Gastrocnemius medialis (tissue), 4 donors: ENCODE measurements at places on chromosomes 13 and 19. TPM values are rescaled to one million over a fixed set of nuclear protein-coding genes. Genes with fewer than 3 reads are reported as not detected.

- DNase-seq, result no peak
- no peaks in the 10 kb centered on the region for H3K27me3 ChIP-seq
- H3K27ac ChIP-seq, result peak overlapping the region; percentile 93
- H3K4me3 ChIP-seq, result peak overlapping the region; percentile 78
Observed at GRCh38 chr19:5686326-5686646, 3.8 kb upstream of the RPL36 start.

- H3K4me1 ChIP-seq, result peaks cover 5% of the 10 kb centered on the region
- peaks cover 3% of the 10 kb centered on the region for H3K27me3 ChIP-seq
- H3K36me3 ChIP-seq, result no peaks in the 10 kb centered on the region
- no peak overlapping the region for H3K27ac ChIP-seq
- H3K4me3 ChIP-seq, result no peak overlapping the region
Observed at GRCh38 chr19:43438291-43439031, 23.8 kb downstream of the TEX101 start.

DNA sequence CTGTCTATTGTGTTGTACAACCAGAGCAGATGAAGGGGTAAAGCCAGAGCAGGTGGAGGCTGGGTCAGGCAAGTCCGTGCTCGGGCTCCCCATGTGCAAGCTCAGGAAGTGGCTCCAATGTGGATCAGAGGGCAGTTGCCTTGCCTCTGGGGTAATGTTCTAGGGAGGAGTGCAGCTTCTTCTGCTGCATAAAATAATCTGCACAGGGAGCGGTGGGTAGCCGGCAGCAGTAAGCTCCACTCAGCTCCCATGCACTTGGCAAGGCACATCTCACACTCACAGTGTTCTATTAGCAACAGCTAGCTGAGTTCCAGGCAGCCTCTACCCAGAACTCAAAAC is 565.3 kb upstream of the SLITRK1 start:
- no peak overlapping the region for H3K27ac ChIP-seq
- H3K27me3 ChIP-seq, result no peaks in the 10 kb centered on the region
- H3K4me1 ChIP-seq, result no peaks in the 10 kb centered on the region
- no peaks in the 10 kb centered on the region for H3K36me3 ChIP-seq
- no peak for DNase-seq
- no peak overlapping the region for H3K4me3 ChIP-seq

DNA sequence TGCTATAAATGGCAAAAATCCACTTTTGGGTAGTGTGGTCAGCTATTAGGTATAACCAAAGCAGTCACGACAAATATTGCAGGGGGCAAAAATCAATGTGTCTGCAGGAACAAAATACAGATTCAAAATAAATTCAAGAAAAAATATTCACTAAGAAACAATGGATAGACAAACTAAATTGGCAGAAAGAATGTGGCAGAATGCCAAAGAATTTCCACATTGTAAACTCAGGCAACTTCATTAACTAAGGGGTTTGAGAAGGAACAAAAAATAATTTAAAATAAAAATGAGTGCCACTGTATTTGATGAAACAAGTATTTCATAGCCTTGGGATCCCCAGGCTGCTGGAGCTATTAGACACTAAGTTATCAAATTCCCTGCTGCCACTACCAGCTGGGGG is 193.1 kb downstream of the VWA8 start:
- no peaks in the 10 kb centered on the region for H3K4me1 ChIP-seq
- H3K36me3 ChIP-seq, result no peaks in the 10 kb centered on the region
- no peak overlapping the region for H3K27ac ChIP-seq
- H3K4me3 ChIP-seq, result no peak overlapping the region
- no peak for DNase-seq

GRCh38 chr19:45049073-45049736 is 10.4 kb downstream of the CLASRP start:
- H3K36me3 ChIP-seq, result peaks cover 42% of the 10 kb centered on the region
- H3K4me1 ChIP-seq, result peaks cover 29% of the 10 kb centered on the region
- H3K27ac ChIP-seq, result peak overlapping the region; percentile 76
- H3K4me3 ChIP-seq, result no peak overlapping the region
- peak; percentile 78 for DNase-seq
- H3K27me3 ChIP-seq, result no peaks in the 10 kb centered on the region

- no peak overlapping the region for H3K4me3 ChIP-seq
- H3K27ac ChIP-seq, result no peak overlapping the region
Observed at GRCh38 chr13:108597943-108598342, 31.5 kb upstream of the MYO16 start.

GRCh38 chr19:7373862-7374261 is 25.1 kb downstream of the ARHGEF18 start:
- no peaks in the 10 kb centered on the region for H3K4me1 ChIP-seq
- H3K27me3 ChIP-seq, result no peaks in the 10 kb centered on the region
- DNase-seq, result no peak

DNA sequence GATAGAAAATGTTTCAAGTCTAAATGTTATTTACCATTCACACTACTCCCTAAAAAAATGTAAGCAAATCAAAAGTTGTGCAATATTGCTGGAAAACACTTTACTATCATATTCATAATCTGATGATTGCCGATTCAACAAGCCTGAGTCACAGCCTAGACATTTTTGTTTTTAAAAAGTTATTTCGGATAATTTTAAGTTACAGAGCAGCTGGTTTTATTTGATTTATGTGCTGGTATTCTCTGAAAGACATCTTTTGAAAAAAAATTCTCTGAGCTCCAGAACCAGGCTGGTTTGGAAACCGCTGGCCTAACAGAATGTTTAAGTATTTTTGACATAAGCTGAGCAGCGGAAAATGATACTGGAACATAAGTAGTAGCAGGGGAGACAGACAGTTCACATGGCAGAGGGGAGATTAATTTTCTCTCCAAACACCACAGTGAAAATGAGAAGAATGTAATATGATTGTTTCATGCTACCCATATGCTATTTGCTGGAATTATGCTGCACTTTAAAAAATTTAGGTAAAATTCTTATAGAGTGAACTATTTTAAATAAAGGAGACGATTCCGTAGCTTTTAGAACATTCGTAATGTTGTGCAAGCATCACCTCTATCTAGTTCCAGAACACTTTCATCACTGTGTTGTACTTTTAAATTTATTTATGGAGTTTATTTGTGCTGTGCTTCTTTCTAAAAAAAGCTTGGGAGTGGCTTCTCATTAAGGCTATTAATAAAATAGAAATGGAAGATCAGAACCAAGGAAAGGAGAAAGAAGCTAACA is 36.1 kb downstream of the TBC1D4 start:
- no peaks in the 10 kb centered on the region for H3K27me3 ChIP-seq
- peak overlapping the region; percentile 95 for H3K27ac ChIP-seq
- no peaks in the 10 kb centered on the region for H3K36me3 ChIP-seq
- no peak for DNase-seq
- peak overlapping the region; percentile 26 for H3K4me3 ChIP-seq
- peaks cover 40% of the 10 kb centered on the region for H3K4me1 ChIP-seq

DNA sequence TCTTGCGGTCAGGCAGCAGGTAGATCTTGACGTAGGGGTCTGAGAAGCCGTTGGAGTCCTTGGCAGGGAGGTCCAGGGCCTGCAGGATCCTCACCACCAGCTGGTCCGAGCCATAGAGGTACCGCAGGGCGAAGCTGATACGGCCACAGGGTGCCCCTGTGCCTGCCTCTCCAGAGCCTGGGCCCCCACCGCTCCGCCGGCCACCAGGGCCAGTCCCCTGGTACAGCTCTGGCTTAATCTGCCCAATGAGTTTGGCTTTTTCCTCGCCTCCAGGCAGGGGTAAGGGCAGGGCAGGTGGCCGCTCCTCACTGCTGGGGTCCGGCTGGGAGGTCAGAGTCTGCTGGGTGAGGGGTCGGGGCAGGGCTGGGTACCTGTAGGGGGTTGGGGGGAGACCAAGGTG is 9.9 kb downstream of the SYT3 start:
- no peak for DNase-seq
- H3K4me1 ChIP-seq, result no peaks in the 10 kb centered on the region
- no peaks in the 10 kb centered on the region for H3K27me3 ChIP-seq
- H3K4me3 ChIP-seq, result no peak overlapping the region
- H3K36me3 ChIP-seq, result no peaks in the 10 kb centered on the region

- H3K4me3 ChIP-seq, result no peak overlapping the region
- H3K4me1 ChIP-seq, result no peaks in the 10 kb centered on the region
- no peak for DNase-seq
- H3K27me3 ChIP-seq, result no peaks in the 10 kb centered on the region
Observed at GRCh38 chr13:98787996-98788395, 35.5 kb upstream of the SLC15A1 start.

DNA sequence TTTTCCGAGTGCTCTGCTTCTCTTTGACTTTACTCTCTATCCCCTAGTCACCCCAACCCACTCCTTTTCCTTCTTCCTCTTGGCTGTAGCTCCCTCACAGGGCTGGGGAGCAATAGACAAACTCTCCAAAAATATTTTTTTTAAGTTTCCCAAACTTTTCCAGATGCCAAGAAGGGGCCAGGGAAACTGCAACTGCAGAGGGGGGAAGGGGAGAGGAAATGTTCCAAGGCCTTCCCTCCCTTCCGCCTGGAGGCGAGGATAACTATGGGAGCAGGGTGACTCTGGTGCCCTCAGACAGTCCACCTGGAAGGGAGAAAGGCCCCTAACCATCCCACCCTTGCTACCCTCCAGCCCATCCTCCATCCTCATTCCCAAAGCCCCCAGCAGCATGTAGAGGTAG is 49.4 kb downstream of the LYL1 start:
- H3K27ac ChIP-seq, result peak overlapping the region; percentile 98
- H3K4me3 ChIP-seq, result no peak overlapping the region
- H3K36me3 ChIP-seq, result no peaks in the 10 kb centered on the region
- DNase-seq, result no peak

DNA sequence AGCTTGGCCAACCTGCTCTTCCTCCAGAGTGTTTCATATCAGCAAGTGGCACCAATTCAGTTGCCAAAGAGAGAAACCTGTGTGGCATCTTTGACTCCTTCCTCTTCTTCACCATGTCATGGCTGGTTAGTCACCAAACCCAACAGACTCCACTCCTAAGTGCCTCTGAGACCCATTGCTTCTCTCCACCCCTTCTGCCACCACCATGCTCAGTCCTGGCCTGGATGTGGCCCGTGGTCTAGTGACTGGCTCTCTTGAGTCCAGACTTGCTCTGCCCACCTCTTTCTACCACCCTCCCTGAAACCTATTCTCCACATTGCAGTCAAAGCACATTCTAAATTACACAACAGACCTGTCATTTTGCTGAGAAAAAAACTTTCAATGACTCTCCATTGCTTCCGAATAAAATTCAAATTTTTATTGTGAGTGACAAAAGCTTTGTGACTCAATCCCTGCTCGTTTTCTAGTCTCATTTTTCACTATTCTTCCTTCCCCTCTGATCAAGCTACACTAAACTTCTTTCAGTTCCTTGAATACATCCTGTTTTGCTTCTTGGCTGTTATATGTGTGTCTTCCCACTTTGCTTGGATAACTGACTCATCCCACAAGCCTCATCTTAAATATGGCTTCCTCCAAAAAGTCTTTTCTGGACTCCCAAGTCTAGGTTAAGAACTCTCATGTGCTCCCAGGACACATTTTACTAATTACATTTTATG is 12.0 kb upstream of the TNFSF11 start:
- no peak overlapping the region for H3K4me3 ChIP-seq
- no peaks in the 10 kb centered on the region for H3K4me1 ChIP-seq
- H3K36me3 ChIP-seq, result no peaks in the 10 kb centered on the region
- DNase-seq, result no peak

DNA sequence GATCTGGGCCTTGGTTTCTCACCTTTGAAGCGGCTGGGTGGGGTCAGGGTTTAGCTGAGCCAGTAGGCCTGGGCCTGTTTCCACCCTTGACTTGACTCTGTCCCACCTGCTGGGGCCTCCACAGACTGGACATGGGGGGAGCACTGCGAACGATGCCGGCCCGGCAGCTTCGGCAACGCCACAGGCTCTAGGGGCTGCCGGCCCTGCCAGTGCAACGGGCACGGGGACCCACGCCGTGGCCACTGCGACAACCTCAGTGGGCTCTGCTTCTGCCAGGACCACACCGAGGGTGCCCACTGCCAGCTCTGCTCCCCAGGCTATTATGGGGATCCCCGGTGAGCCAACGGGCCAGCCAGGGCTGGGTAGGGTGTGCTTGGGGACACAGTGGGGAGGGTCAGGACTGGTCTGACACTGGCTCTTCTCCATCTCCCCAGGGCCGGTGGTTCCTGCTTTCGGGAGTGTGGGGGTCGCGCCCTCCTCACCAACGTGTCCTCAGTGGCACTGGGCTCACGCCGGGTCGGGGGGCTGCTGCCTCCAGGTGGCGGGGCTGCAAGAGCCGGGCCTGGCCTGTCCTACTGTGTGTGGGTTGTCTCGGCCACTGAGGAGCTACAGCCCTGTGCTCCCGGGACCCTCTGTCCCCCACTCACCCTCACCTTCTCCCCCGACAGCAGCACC is 28.0 kb downstream of the MEGF8 start:
- H3K27ac ChIP-seq, result no peak overlapping the region
- no peak overlapping the region for H3K4me3 ChIP-seq
- no peaks in the 10 kb centered on the region for H3K36me3 ChIP-seq
- H3K4me1 ChIP-seq, result no peaks in the 10 kb centered on the region
- DNase-seq, result no peak
- H3K27me3 ChIP-seq, result no peaks in the 10 kb centered on the region

DNA sequence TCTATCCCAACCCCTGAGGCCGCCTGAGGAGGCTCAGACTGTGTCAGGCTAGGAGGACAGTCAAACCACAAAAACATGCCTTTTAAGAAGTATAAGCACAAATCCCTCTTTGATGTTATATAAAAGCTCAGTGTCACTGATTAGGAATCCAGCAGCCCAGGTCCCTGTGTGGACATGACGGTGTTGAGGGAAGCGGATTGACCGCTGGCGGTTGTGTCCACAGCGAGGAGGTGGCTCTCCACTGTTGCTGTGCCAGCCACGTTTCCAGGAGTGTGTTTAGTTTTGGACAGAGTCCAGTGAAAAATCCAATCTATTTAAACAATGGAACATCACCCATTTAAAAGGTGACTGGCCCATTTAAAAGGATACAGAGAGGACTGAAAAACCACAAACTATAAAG is 7.5 kb upstream of the GJA3 start:
- H3K27me3 ChIP-seq, result no peaks in the 10 kb centered on the region
- H3K4me3 ChIP-seq, result no peak overlapping the region

DNA sequence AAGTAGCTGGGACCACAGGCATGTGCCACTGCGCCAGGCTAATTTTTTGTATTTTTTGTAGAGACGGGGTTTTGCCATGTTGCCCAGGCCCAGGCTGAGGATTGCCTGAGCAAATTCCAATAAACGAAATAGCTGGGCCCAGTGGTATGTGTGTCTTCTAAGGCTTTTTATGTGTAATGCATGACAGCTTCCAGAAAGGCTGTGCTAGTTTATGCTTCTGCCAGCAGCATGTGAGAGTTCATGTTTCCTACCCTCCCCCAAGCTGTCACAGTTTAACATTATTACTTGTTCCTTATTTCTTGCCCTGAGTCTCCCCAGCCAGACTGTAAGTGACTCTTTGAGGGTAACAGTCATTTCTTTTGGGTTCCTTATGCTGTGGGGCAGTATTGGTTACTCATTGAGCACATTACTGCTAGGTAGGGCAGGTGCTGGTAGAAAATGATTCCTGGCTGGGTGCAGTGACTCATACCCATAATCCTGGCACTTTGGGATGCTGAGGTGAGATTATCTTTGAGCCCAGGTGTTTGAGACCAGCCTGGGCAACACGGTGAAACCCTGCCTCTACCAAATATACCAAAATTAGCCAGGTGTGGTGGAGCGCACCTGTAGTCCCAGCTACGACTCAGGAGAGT is 13.6 kb downstream of the GPATCH1 start:
- H3K4me3 ChIP-seq, result no peak overlapping the region
- DNase-seq, result no peak
- peak overlapping the region; percentile 61 for H3K27ac ChIP-seq
- H3K27me3 ChIP-seq, result no peaks in the 10 kb centered on the region

MYO9B gene
- total RNA-seq, result 20.0 TPM

CACNA1A gene
- total RNA-seq, result 0.15 TPM

ZFP14 gene
- total RNA-seq, result 1.9 TPM

FZR1 gene
- total RNA-seq, result 15.9 TPM

JSRP1 gene
- total RNA-seq, result 383 TPM

ZNF836 gene
- 3.3 TPM for total RNA-seq

GPC5 gene
- not detected for total RNA-seq

FDX2 gene
- 18.3 TPM for total RNA-seq

DNAAF3 gene
- not detected for total RNA-seq

PPM1N gene
- total RNA-seq, result not detected

FXYD7 gene
- not detected for total RNA-seq

EPS8L1 gene
- total RNA-seq, result 0.25 TPM

JUNB gene
- 200 TPM for total RNA-seq
